ENCODE measurements at places on chromosomes 7 and 10. TPM values are rescaled to one million over a fixed set of nuclear protein-coding genes. Genes with fewer than 3 reads are reported as not detected.

- DNase-seq, result peak; percentile 33
Measured at GRCh38 chr7:106604303-106604924, 56.5 kb downstream of the CCDC71L start.

- DNase-seq, result no peak
Measured at GRCh38 chr10:88037623-88038022, 174.2 kb downstream of the PTEN start.

DNA sequence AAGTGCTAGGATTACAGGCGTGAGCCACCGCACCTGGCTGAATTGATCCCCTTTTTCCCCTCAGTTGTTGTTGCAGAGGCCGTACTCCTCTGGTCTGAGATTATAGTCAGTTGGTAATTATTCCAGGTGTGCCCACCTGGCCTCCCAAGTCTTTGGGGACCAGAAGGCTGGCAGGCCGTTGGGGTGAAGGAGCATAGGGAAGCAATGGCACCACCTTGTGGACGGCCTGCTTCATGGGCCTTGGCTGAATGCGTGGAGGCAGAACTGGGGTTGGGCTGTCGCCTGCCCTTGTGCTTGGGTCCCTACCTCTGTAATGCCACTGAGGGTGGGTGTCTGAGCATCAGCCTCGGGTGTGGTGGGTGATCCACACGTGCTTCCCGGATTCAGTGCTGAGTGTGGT is 125.7 kb downstream of the RGS10 start:
- no peak for DNase-seq

DNA sequence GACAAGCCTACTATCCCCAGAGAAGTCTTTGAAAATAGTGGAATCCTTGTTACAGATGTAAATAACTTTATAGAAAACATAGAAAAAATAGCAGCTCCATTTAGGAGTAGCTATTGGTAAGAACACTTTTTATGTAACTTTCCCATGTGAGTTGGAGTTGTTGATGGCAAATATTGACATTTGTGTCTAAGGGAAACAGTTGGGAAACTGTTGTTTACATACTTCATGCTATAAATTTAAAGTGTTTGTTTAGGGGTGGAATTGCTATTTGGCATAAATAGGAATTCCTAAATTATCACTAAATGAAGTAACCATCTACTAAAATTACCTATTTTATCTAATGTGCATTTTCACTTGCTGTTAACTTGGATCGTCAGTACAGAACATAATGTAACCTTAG is 50.7 kb downstream of the GDI2 start:
- no peak for DNase-seq

DNA sequence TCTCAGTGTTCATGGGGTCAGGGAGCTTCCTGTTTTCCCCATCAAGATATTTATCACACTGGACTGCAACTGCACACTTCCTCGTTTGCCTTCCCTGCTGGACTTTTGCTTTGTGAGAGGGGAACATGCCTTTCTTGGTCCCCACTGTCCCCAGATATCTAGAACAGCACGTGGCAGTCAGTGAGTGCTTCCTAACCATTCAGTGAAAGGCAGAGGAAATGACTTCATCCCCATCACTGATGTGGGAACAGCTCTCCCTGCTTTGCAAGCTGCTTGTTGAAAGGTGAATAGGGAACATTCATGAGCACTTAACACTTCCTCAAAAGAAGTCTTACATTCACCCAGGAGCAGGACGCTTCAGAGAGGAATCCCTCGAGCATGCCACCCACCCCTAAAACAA is 135.4 kb downstream of the MYOF start:
- no peak for DNase-seq

GRCh38 chr7:83178066-83178465 is 15.4 kb upstream of the PCLO start:
- peak; percentile 19 for DNase-seq

DNA sequence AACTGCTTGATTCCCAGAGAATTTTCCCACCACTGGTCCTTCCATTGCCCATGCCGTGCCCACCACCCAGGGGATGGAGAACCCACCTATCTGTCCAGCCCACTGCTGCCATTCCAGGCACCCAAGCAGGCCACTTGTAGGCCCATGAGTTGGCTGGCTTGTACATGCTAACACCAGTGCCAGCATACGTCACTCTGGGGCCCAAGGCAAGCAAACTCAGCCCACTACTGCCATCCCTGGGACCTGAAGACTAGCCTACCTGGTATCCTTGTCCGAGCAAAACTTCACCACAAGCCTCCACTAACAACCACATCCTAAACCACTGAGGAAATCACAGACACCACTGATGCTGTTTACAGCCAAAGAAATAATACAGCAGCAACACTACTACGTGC is 44.7 kb upstream of the CDK6 start:
- DNase-seq, result no peak

DNA sequence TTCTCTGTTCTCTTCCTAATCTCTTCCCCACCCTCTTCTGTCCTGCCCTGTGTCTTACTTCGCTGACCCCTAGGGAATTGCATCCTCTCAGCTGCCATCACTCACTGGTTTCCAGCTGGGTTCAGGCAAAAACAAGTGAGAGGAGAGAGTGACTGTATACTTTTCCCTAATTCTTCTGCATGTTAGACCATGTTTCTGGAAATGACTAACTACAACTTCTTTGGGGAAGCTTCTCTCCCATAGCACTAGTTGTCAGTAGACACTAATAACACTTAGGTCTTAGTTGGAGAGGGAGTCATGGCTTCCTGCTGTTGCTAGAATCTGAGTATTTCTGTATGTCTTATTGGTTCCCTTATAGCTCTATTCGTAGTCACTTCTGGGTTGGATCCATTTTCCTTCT is 299.0 kb upstream of the FZD1 start:
- peak; percentile 75 for DNase-seq

DNA sequence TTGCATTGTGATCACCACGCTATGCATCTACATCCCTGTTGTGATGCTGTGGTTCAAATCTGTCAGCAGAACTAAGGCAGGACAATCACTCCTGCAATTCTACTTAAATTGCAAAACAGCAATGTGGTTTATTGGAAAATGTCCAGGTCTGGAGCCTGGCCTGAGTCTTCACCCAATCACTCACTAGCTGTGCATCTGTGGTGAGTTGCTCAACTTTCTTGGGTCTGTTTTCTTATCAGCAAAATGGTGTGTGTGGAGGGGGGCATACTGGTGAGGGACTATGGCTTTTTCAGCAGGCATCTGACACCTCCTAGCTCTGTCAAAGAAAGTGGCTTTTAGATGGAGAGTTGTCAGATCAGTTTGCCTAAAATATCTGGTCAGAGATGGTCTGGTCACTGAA is 108.3 kb upstream of the FEZF1 start:
- no peak for DNase-seq

DNA sequence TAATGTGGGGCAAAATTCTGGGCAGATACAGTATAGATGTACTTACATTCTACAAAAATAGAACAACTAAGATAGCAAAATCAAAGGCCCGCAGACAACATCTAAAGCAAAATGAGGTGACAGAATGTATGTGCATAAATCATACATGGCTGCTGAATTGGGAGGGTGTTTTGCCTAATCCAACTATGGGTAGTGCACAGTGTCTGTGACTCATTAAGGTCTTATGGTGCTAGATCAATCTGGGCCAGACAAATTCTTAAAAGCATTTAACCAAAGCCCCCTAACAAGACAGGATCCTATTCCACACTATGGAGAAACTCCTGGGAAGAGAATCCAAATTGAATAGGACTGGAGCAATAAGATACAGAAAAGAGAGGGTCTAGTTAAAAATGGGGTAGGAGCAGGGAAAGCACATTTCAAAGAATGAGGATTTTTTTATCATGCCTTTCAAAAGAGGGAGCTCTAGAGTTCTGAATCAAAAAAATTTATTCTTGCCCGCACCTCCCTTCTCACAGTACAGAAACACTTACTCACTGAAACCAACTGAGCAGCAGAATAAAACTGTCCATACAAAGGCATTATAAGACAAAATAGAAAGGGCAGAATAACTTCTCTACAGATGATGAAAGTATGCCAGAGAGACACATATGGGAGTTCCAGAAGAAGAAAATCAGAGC is 181.3 kb downstream of the RNLS start:
- DNase-seq, result no peak

DNA sequence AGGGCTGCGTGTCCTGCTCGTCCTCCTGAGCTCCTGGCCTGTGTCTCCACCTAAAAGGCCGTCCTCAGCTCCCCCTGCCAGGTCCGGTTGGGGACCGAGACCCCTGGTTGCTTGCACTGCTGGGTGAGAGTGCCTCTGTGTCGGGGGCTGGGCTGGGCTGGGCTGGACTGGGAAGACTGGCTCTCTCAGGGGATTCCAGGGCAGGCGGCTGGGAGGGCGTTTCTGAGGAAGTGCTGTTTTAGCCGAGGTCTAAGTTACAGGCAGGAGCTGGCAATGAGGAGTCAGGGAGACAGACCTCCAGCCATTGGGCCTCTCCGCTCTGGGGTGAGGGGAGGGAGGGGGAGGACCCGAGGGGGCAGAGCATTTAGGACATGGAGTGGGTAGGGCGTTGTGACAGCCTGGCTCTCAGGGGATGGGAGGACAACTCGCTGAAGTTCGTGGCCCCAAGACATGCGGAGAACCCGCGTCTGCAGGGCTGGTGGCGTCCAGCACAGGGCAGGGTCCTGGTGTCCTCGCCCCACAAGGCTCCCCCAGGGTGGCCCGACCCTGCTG is 20.9 kb downstream of the FOXK1 start:
- no peak for DNase-seq

GRCh38 chr10:15123749-15124184 is 26.6 kb downstream of the RPP38 start:
- DNase-seq, result peak; percentile 96

GRCh38 chr7:90655566-90655965 is 59.4 kb downstream of the CDK14 start:
- peak; percentile 87 for DNase-seq

DNA sequence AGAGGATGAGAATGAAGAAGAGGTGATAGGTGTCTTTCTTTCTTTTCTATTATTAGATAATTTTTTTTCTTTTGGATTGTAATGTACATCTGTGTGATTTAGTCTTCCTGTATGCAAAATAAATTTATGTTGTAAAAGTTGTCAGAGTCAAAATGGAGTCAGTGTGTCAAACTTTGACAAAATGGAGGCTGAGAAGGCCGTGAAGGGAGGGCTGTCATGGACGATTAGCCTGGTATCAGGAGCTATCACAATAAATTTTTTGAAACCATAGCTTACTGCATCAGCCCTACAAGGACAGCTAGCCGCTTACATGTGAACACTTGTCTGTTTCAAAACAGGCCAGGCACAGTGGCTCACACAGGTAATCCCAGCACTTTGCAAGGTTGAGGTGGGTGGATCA is 67.6 kb downstream of the EXOC6 start:
- DNase-seq, result no peak

- DNase-seq, result no peak
Measured at GRCh38 chr10:126872768-126873167, 32.5 kb upstream of the DOCK1 start.

- DNase-seq, result no peak
Measured at GRCh38 chr7:133513608-133514007, 260.7 kb downstream of the EXOC4 start.

- DNase-seq, result no peak
Measured at GRCh38 chr7:122762071-122762470, 59.3 kb upstream of the RNF148 start.

GRCh38 chr7:155992974-155993373 is 180.7 kb upstream of the SHH start:
- no peak for DNase-seq

GRCh38 chr10:128078136-128078969 is 47.9 kb downstream of the MKI67 start:
- no peak for DNase-seq

DNA sequence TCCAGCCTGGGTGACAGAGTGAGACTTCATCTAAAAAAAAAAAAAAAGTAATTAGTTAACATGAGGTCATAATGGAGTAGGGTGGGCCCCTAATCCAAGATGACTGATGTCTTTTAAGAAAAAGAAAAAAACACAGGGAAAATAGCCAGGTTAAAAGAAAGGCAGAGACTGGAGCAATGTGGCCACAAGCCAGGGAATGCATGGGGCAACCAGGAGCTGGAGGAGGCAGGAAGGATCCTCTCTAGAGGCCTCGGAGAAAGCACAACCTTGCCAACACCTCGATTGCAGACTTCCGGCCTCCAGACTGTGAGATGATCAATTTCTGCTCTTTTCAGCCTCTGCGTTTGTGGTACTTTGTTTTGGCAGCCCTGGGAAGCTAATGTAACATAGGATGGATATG is 121.5 kb downstream of the ITIH5 start:
- no peak for DNase-seq

C1GALT1 gene
- 10.8 TPM for polyA plus RNA-seq

OR9A4 gene
- not detected for polyA plus RNA-seq

DNAJC1 gene
- 18.1 TPM for polyA plus RNA-seq

SRGN gene
- 0.10 TPM for polyA plus RNA-seq

USP54 gene
- 2.5 TPM for polyA plus RNA-seq

SLC26A5 gene
- polyA plus RNA-seq, result not detected

GPR22 gene
- not detected for polyA plus RNA-seq

SLC18A3 gene
- not detected for polyA plus RNA-seq

CPN1 gene
- polyA plus RNA-seq, result not detected

PFKP gene
- 130 TPM for polyA plus RNA-seq

NEUROG3 gene
- not detected for polyA plus RNA-seq

FAM24A gene
- not detected for polyA plus RNA-seq

GPAM gene
- polyA plus RNA-seq, result 1.4 TPM

OPALIN gene
- not detected for polyA plus RNA-seq

GPNMB gene
- 10.9 TPM for polyA plus RNA-seq

All from foreskin keratinocyte (primary cell).